ENCODE measurements at places on chromosomes 11 and 22. TPM values are rescaled to one million over a fixed set of nuclear protein-coding genes. Genes with fewer than 3 reads are reported as not detected.

The WNT11 gene
- polyA plus RNA-seq, result 2.5 TPM

The MADD gene
- 109 TPM for polyA plus RNA-seq

The TMPRSS4 gene
- 0.26 TPM for polyA plus RNA-seq

DNA sequence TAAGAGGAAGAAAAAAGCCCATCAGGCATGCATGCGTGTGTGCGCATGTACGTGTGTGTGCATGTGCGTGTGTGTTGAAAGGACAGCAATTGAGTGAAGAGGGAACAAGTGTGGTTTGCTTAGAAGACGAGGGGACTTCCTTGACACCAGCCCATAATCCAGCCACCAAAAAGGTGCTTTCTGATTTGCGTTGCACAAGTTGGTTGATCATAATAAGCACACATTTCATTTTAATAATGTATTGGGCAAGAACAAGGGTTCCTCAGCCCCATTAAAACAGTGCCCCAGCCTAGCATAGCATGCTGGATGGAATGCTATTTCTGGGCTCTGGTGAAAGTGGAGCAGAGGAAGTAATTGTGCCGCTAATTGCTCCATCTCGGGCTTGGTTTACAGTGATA, 493.2 kb downstream of the MIAT start:
- DNase-seq, result no peak

GRCh38 chr22:41847300-41847699, 14.4 kb downstream of the SREBF2 start:
- DNase-seq, result no peak

DNA sequence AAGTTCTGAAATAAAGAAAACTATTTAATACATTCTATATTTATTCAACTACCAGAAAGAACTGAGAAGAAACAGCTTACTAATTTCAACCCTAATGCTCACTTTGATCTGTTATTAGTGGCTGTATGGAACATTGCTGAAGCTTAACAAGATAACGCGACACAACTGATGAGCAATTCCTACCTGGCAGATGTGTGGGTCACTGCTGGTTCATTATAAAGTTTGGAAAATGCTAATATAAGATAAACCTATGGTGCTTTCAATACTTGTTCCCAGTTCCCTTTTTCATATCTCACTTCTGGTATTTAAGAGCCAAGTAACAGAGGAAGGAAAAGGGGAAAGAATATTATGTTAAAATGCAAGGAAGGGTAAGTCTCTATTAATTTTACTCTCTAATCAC, 10.5 kb downstream of the CTSC start:
- DNase-seq, result no peak

- peak; percentile 50 for DNase-seq
These were observed at the start of gene SCN3B for GRCh38 chr11:123654566-123655081. Gene SCN3B, minus strand, starts transcription at chr11:123654624. Its CDS starts 823 bp downstream, at chr11:123653801.

Measured in spinal cord (tissue), 10 donors.